ENCODE measurements at places on chromosomes 1 and 21. TPM values are rescaled to one million over a fixed set of nuclear protein-coding genes. Genes with fewer than 3 reads are reported as not detected.

The NCAM2 gene
- total RNA-seq, result 0.40 TPM

DNA sequence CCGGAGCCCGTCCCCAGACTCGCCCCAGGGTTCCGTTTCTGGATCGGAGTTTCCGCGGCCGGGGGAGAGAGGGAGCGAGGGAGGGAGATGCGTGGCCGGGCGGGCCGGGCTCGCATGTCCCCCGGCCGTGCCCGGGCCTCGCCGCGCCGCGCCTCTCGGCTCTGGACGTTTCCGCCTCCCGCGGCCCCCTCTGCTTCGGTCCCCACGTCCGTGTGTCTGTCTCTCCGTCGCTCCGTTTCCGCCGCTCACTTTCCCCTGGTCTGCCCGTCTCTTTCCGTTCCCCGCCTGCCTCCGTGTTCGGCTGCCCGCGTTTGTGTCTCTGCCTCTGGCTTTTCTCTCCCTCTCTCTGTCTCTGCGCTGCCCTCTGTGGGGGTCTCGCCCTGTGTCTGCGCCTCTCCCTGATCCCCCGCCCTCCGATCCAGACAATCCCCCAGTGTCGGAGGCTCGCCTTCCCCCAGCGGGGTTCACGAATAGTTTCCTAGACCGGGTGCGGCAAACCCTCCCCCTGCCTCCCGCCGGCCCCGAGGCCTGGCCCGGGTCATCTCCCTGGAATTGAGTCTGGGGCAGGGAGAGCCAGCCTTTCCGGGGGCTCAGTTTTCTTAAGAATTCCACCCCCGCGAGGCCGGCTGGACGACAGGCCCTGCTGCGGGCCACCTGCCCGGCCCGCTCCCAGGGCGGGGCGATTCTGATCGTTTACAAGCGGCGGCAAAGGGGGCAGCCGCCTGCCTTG lies 735 bp downstream of the NBL1 start:
- no peak for DNase-seq

The KCNJ9 gene
- not detected for total RNA-seq

The SPRR4 gene
- total RNA-seq, result not detected

The CEP170 gene
- 225 TPM for total RNA-seq

GRCh38 chr1:239858057-239858456 lies 233.6 kb upstream of the FMN2 start:
- DNase-seq, result no peak

DNA sequence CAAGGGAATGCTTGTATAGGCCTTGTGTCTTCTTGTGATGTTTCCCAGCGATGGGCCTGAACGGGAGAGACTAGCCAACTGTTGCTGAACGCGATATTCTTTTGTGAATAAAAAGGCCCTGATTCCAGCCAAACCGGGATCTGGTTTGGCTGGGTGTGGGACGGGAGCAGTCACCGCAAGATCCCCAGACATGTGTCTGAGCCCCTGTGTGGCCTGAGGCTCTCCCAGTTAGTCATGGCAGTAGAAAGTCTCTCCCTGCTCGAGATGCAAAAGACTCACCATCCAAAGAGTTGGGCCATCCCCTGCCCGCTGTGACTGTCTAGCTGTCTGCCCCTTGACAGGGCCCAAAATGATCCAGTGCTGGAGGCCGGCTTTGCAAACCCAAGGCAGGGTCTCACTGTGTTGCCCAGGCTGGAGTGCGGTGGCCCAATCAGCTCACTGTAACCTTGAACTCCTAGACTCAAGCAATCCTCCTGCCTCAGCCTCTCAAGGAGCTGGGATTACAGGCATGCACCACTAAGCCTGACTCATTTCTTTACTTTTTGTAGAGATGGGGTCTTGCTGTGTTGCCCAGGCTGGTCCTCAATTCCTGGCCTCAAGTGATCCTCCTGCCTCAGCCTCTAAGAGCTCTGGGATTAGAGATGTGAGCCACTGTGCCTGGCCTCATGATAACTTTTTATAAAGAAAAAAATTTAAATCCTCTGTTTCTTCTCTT lies 56.4 kb downstream of the KIF26B start:
- no peak for DNase-seq

The PRKAB2 gene
- total RNA-seq, result 5.6 TPM

The TTC3 gene
- total RNA-seq, result 115 TPM

The DMBX1 gene
- not detected for total RNA-seq

- no peak for DNase-seq
Measured at GRCh38 chr21:21373969-21374368, 375.8 kb downstream of the NCAM2 start.

- DNase-seq, result no peak
Measured at GRCh38 chr1:32538887-32539583, at the start of gene ZBTB8A. TSS of gene ZBTB8A (plus strand) at chr1:32539427. CDS start at chr1:32592932, 53,505 bp downstream.

DNA sequence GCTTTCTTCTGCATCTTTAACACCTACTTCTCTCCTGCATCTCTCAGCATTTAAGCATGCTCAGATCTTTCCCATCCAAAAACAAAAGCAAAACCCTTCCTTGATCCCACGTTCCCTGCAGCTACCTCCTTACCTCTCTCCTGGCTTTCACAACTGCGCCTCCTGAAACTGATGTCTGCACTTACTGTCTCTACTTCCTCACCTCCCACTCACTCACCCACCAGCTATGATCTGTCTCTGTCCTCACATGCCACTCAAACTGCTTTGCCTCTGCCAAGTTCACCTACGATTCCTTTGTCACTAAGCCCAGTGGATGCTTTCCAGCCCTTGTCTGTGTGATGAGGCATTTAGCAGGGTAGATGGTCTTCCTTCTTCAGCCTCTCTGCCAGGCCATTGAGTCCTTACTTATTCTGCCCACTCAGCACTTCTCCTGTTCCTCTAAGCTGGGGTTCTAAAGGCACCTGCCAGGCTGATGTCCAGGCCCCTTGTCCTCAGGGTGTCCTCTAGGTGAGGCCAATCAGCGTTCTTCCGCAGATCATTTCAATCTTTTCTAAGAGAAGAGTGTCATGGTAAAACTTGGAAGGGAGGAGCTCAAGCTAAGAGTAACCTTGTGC lies 10.0 kb upstream of the GJB3 start:
- DNase-seq, result no peak

DNA sequence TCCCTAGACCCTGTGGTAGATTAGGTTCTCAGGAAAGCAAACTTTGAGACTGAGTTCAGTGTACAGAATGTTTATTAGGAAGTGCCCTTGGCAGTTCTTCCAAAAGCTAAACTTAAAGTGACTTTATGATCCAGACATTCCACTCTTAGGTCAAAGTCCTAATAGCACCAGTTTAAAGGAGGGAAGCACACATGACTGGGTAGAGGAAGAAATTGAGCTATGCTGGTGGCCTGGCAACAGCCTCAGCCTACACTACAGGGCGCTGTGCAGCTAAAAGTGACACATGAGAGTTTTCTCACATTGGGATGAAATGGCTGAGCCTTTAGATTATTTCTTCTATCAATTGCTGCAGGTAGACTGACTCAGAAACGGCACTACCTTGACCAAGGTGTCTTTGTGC lies 280.4 kb downstream of the BRINP2 start:
- DNase-seq, result no peak

GRCh38 chr1:25954282-25954938 lies 43.5 kb downstream of the PAFAH2 start:
- DNase-seq, result no peak

The LCE1D gene
- not detected for total RNA-seq

GRCh38 chr1:241934201-241934848 lies 23.2 kb upstream of the BECN2 start:
- DNase-seq, result no peak

Measured in pulmonary artery endothelial cell (primary cell).